Stromal cell of bone marrow (primary cell): ENCODE measurements at places on chromosomes 5 and 9.
A peak's percentile ranks its signal among the peaks of the same experiment; 100 is the strongest.

- DNase-seq, result no peak
These were observed 97.4 kb upstream of the CLINT1 start for GRCh38 chr5:157956271-157956885.

- no peak for DNase-seq
These were observed 774.7 kb upstream of the EDIL3 start for GRCh38 chr5:85159395-85159794.

GRCh38 chr9:96486386-96487028, 36.5 kb downstream of the HABP4 start:
- DNase-seq, result peak; percentile 89

DNA sequence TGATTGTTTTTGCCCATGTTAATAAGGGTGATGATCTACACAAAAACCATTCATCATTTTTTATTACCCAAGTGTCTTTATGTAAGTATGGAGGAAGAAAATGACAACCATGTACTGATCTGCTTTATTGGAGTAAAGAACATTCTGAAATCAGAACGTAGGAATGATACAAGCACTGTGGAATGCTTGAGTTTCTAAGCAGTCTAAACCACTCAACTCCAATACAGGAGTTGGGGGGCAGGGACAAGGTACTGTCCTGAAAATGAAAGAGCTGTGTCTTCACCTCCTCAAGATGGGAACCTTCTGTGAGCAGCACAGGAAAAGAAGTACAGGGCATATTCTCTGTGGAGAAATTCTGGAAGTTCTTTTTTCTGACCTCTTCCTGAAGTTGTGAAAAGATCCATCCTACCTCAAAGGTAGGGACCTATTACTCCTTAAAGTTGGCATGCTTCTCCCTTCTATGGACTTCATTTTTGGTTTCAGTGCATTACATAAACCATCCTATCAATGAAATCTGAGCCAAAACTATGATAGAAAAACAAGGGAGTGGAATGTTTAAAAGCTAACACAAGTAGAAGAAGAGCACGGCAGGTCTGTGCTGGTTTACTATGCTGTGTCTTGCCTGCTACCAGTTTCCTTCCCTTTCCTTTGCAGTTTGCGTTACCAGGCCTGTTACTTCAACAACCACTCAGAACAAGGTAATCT, 202.6 kb downstream of the SEMA5A start:
- DNase-seq, result no peak

DNA sequence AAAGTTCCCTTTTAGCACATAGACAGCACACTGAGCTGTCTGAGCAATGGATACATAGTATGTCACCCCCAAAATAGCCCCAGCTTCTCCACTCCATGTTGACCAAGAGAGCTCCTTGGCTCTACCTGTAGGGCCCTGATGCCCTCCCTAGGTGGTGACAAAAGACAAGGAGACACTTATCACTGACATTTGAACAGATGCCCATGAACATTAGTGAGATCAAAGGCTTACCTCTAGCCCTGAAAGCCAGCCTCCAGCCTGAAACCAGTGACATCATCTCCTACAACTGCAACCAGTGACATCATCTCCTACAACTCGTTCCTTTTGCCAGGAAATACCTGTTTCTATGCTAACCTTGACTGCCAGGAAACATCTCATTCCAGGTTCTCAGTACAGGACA, 122.7 kb downstream of the FSTL4 start:
- DNase-seq, result no peak

GRCh38 chr9:29422438-29422837, 1849.2 kb upstream of the C9orf72 start:
- no peak for DNase-seq

DNA sequence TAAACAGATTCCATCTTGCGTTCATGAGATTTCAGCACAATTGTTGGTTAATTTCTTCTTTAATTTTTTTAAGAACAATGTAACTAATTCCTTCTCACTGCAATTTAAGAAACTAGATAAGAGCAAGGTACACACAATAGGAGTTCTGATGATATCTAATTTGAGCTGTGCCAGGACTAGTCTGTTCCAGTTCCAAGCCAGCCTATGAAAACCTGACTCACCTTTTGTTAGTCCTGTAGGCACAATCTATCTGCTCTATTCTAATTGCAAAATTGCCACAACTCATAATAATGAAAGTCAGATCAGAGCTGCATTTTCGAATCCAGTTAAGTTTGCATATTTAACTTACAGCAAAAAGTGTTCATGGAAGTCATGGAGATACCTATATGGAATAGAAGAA, 494.1 kb upstream of the TUSC1 start:
- DNase-seq, result no peak

DNA sequence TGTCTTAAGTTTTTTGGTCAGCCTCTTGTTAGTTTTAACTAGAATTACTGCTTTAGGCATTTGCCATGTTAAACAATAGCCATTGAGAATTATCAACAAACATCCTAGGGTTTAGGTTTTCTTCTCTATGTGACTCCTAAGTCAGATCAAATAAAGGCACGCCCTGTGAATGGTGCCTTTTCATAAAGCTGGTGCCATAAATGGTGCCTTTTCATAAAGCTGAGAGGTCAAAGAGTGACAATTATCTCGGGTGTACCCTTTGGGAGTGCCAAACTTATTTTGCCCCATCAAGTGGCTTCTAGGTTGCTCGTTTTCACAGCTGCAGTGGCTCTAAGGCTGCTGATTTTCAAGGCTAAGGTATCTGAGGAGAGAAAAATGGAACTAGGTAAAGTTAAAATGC, 391.6 kb downstream of the DMRTA1 start:
- DNase-seq, result no peak

- no peak for DNase-seq
These were observed 6.3 kb upstream of the CCDC69 start for GRCh38 chr5:151230048-151230680.

DNA sequence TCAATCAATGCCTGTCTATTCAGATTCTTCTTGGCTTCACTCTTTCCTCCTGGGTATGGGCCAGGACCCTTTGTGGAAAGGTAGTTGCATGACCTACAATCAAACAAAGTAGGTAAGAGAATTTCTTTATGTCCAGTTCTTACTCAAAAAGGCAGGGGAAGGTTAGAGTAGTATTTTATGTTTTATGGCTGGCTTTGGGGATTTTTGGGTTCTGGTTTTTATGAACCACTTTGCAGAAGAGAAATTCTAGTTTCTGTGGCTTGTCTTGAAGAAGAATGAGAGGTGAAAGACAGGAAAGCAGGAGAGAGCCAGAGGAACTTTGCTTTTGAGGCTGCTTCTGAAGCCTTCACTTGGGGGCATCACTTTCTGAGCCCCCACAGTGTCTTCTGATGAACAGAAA, 14.7 kb upstream of the CRHBP start:
- no peak for DNase-seq

DNA sequence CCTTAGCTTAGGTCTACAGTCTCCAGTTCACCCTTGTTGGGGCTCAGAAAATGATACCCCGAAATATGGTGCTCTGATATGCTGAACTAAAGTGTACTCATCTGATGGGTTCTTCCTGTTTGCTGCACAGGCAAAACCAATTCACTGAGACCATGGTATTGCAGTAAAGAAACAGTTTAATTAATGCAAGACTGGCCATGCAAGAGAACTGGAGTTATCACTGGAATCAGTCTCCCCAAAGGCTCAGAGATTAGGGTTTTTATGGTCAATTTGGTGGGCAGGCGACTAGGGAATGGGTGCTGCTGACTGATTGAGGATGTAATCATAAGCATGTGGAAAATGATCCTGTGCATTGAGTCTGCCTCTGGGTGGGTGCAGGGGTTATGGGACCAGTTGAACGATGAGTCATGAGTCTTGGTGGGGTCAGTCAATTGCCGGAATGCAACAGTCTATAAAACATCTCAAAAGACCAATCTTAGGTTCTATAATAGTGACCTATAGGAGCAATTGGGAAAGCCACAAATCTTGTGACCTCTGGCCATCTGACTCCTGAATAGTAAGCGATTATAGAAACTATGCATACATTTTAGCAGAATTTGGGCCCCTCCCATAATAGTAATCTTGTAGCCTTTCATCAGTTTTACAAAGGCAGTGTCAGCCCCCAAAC, 113.0 kb upstream of the ANKRD55 start:
- DNase-seq, result no peak

DNA sequence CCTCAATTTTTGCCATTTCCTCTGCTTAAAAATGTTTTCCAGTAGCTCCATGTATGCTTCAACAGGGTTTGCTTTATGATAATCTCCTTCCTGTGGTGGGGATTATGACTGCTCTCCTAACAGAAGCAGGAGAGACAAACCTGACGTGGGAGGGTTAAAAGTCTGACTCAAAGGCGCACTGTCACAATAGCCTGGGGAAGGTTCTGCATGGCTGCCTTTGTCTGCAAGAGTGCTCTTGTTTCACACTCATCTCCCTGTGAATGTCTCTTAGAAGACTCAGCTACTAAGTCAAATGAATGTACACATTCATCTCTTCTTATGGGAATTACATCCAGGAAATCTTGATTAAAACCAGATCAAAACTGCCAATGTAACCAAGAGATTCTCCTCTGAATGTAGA, 90.9 kb upstream of the MTAP start:
- no peak for DNase-seq

DNA sequence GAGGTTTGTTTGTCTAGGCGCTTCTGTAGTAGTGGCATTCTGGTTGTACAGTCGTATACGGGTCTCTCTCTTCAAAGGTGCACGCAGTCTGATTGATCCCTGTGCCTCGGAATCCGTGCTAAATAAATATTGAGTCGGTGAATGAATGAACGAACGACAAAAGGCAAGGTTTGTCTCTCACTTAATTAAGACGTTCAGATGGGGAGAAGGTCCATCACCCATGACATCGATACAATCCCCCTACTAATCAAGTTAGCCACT, 500 bp upstream of the CREBRF start:
- no peak for DNase-seq

DNA sequence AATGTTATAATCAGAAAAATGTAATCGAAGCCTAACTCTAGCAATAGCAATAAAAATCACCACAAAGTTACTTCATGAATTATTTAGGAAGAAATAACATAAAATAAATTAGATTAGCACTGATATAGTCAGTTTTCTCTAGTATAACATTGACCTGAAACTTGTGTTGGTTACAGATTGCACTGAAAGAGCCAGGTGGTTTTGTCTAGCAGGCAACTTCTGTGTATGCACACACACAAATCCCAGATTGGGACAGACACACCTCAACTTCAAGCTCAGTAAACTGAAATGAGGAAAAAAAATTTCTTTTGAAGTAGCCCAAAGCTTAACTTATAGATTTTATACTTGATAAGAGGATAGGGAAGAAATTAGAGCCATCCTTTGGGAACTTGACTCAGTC, 129.3 kb downstream of the EFNA5 start:
- DNase-seq, result no peak

DNA sequence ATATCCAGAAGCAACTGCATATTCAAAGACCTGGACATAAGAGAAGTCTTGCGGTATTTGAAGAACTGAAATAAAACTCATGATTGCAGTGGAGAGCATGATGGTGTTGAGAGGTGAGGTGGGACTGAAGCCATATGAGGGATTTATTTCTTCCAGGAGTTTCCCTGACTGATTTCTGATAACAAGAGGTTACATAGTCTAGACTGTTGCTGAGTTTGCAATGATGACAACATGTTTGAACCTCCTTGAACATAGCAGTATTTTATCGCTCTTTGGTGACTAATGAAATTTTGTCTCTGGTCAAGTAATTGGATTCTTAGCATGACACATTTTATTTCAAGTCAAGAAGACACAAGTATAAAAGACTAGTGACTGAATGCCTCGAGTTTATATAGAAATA, 61.8 kb downstream of the ACTBL2 start:
- no peak for DNase-seq

DNA sequence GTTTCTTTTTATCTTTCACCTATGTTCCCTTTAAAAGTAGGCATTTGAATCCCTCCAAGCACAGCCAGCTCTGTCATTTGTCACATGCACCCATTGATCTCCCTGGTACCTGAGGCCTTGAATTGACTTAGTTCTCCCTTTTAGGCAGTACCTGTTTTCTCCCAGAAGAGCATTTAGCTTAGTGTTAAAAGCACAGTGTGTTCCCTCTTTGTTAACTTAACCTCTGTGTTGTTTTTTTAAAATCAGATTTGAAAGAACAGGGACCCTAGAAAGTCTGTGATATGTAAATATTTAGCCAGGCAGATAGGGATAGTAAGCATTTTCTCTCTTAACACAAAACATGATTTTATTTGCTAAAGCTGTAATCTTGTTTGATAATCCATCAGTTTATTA, 113.8 kb upstream of the SPATA31D4 start:
- DNase-seq, result no peak

DNA sequence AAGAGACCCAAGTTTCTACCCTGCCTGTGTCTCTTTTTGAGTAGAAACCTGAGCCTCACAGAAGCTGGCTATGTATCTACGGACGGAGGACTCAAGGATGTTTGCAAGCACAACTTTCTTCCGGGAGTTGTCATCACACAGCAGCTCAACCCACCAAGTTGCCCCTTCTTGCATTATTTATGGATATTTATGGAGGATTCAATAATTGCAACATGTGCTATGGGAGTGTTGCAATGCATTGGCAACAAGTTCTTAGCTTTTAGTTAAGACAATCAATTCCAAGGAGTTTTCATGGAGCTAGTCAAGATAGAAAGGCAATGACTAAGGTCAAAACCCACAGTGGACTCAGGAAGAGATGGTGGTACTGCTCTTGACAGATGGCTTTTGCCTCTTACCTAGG, 336.9 kb downstream of the ENC1 start:
- no peak for DNase-seq

DNA sequence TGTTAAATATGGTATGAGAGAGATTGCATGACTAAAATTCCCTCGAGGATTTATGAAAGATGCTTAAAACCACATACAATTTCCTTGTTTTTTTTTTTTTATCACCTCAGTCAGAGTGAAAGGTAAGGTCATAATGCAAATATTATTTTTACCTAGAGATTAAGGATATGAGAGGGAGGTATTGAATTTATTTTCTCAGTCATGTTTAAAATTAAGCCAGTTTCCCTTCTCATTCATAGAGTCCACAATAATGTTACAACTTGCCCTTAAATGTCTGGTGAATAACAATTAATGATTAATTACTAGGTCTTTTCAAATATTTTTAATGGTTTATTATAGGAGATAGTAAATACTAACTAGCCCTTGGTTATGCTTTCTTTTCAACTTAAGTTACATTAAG, 144.9 kb upstream of the HAPLN1 start:
- no peak for DNase-seq
